ENCODE measurements at places on chromosomes 3 and 15.
A peak's percentile ranks its signal among the peaks of the same experiment; 100 is the strongest.

GRCh38 chr3:139427283-139428060 lies 38.0 kb upstream of the COPB2 start:
- DNase-seq = peak; percentile 88

DNA sequence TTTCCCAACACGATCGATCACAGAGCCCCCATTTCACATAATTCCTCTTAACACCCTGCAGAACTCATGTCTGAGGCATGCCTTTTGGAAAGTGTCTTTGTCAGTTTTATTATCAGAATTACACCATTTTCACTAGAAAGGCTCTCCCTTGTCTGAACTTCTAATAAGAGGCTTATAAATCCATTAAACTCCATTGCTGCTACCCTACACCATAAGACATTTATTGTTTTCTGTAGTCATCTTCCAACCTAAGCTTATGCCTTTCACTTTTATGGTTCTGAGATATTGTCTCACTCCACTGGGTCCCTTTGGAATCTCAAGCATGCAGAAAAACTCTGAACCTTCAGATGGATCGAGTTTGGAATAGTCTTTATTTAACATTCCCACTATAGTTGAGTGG lies 50.2 kb upstream of the TPM1 start:
- no peak for DNase-seq

DNA sequence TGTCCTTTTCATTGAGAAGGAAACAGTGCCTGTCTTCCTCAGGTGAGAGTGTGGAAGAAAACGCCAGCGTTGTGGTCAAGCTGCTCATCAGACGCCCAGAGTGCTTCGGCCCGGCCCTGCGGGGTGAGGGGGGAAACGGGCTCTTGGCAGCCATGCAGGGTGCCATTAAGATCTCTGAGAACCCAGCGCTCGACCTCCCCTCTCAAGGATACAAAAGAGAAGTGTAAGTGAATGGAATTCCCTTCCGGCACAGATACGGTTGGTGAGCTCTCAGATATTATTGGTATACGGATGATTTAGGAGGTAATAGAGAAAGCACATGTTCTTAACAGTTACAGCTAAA lies 245.7 kb upstream of the CHRM5 start:
- no peak for DNase-seq

DNA sequence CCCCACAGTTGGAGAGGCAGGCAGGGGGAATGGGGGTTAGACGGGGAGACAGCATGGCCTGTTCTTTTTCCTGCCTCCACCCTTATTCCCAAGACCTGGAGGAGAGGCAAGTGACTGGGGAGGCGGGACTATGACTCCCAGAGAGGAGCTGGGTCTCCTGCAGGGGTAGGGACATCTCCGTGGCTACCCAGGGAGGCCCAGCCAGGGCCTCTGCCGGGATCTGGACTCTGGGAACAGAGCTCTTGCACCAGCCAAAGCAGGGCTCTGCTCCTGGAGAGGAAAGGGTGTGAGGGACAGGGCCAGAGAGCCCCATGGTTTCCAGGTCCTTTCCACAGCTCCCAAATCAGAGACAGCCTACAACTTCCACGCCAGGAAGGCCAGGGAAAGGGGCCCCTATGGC lies 22.8 kb downstream of the CFAP100 start:
- DNase-seq = no peak

DNA sequence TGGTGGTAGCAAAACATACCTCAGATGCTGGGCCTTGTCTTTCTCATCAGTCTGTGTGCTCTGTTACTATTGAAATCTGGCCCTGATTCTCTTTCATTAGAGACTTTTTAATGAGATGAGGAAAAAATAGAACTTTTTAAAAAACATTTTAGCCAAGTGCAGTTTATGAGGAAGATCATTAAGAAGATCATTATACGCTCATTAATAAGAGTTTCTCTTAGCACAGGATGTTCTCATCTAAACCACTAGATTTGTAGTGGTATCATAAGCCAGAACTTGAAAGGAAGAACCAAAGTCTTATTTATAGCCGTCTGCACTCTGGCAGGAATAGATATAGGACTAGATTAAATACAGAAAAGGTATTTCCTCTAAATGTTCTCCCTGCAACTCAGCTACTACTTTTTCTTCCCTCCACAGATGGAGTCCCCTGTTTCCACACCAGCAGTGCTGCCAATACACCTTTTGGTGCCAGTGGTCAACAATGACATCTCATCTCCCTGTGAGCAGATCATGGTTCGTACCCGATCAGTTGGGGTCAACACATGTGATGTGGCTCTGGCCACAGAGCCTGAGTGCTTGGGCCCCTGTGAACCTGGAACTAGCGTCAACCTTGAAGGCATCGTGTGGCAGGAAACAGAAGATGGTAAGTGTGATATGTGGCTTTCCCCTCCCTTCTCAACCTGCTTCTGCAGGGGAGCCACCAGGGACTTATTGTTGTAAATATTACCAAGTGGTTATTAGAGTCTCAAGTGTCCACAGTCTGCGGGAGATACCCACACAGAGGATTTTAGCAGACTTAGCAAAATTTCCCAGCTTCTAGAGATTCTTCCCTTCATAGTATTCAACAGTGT lies 152.8 kb downstream of the RBPMS2 start:
- DNase-seq = no peak

DNA sequence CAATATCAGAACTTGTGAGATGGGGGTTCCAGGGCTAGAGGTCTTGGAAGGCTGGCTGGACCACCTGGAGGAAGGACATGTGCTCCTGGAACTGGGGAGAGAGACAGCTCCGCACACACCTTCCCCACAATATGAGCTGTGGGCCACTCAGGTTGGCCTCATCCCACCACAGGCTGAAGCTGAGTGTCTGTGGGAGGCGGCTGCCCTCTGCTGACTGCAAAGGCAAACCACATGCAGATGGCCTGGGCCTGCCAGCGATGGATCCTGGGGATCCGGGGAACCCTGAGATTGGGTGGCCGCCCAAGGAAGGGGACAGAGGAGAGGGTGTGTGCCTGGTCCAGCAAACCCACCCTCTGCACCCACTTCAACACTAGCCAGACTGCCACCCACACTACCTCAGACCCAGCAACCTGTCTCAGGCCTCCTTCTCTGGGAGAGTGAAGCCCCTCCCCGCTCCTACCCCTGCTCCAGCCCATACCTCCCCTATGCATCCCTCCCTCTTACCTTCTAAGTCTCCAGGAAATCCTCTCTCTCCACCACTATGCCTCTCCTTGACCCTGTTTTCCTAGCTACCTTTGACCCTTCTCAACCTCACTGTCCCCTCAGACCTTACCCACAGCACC lies 44.8 kb downstream of the CYP11A1 start:
- peak; percentile 38 for DNase-seq

GRCh38 chr3:73292220-73292619 lies 230.8 kb downstream of the EBLN2 start:
- DNase-seq = no peak

- DNase-seq = no peak
Measured at GRCh38 chr3:64495781-64496334, 191.9 kb downstream of the ADAMTS9 start.

DNA sequence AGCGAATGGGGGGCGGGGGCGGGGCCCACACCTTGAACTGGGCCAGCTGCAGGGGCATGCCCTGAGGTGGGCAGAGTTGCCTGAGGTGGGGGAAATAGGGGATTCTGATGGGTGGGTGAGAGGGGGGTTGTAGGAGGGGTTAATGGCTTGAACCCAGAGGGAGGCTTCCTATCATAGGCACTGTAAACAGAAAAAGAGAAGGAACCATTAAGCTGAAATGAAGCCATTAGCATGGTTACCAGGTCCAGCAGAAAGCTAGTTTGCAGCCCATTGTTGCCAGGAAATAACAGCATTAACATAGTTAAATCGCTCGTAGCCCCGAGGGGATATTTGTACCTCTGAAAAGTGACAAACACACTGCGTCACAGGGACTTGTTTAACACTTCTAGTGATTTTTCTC lies 29.0 kb downstream of the ETV5 start:
- DNase-seq = no peak

- DNase-seq = no peak
Measured at GRCh38 chr3:151445273-151446001, 15.4 kb downstream of the IGSF10 start.

- DNase-seq = no peak
Measured at GRCh38 chr3:37248164-37248563, 73.8 kb upstream of the LRRFIP2 start.

DNA sequence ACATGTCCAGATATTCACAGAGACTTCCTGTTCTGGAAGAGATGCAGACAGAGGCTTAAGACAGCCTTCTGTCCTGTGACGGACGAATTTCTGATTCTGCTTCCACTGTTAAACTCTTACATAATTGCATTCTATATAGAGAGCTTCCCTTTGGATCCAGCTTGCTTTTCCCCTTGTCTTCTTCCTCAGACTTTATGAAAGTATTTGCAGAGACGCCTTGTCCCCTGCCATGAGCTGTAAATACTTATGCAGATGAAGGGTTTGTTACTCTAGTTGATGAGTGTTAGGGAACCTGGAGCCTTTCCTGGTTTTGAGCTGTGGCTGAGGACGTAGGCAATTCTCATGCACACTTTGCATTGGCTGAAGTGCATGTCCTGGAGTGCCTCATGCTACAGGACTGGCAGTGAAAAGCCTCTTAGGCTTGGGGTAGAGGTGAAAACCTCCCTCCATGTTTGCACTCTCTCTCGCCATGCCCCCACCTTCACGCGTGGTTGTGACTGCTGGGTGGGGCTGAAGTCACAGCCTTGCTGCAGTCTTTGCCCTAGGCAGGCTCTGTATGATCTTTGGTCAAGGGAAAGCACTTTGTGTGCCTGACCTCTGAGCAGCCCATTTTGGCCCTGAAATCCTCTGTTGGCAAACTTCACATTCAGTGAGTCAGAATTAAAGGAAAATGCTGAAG lies 286.6 kb downstream of the PTPRG start:
- no peak for DNase-seq

DNA sequence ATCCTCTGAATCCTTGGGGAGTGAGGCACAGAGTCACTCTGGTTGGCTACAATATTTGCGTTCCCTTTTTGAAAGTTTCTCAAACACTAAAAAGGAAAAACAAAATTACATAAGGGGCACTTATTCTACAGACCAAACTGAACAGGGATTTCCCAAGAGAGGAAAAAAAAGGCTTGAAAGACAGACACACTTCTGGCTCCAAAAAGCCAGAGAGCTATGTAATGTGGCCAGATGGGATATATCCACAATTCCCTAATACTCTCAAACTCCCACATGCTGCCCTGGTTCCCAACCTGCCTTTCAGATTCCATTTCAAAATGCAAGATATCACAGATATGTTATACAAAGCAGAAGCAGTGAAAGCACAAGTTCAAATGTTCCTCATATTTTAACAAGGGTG lies 1.6 kb downstream of the FRMD4B start:
- no peak for DNase-seq

GRCh38 chr15:29139072-29139471 lies 130.6 kb downstream of the NSMCE3 start:
- no peak for DNase-seq

- no peak for DNase-seq
Measured at GRCh38 chr3:157368171-157368570, 68.5 kb upstream of the PTX3 start.

DNA sequence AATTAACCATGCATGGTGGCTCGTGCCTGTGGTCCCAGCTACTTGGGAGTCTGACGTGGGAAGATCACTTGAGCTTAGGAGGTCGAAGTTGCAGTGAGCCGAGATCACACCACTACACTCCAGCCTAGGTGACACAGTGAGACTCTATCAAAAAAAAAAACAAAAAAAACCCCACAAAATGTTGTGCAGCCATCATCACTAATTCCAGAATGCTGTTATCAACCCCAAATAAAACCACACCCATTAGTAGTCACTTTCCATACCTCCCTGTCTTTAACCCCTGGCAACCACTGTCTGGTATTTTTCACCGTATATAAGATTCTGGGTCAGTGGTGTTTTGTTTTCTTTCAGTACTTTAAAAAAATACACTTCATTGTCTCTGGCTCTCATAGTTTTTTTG lies 16.6 kb downstream of the HMCES start:
- no peak for DNase-seq

GRCh38 chr3:70952033-70952747 lies 631.3 kb downstream of the FOXP1 start:
- DNase-seq = no peak

- DNase-seq = no peak
Measured at GRCh38 chr3:72111265-72112205, 326.6 kb upstream of the PROK2 start.

All from NCI-H1694 treated with DMSO at 0.1 percent for 48 hours (cell line).